ENCODE measurements at places on chromosomes 11 and 22.

DNA sequence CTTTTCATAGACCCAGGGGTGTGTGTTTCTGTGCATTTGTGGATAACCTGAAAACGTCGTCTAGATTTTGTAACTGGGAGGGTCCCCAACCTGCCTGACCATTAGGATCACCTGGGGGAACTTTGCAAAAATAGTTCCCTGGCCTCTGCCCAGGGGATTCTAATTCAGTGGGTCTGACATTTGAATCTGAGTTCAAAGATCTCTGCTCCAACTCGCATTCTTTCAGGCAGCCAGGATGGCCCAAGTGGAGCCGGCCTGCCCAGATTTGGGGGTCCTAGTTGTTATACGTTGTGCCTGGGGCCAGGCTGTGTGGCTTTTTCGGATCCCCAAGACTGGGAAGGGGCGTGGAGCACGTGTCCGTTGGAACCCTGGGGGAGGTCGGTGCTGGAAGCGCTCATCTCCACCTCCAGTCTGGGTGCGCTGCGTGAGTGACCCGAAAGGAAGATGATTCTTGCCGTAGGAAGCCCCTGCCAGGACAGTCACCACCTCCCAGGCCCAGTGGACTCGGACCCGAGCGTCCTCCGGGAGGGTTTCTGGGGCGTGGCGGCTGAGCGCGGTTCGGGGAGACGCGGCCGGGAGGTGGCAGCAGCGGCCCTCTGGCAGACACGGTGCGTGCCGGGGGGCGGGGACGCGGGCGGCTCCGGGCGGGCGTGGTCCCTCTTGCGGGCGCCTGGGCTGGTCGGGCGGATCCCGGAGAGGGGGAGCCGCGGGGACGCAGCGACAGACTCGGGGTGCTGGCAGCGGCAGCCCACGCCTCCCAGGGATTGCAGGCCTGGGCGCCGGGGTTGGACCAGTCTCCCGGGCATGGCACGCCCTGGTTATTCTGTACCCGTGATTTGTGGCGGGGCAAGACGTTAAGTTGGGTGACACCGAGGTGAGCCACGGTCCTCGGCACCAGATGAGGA, 29.2 kb upstream of the PLET1 start:
- no peak for DNase-seq

GRCh38 chr22:19193879-19194278, 15.3 kb upstream of the SLC25A1 start:
- no peak for DNase-seq

DNA sequence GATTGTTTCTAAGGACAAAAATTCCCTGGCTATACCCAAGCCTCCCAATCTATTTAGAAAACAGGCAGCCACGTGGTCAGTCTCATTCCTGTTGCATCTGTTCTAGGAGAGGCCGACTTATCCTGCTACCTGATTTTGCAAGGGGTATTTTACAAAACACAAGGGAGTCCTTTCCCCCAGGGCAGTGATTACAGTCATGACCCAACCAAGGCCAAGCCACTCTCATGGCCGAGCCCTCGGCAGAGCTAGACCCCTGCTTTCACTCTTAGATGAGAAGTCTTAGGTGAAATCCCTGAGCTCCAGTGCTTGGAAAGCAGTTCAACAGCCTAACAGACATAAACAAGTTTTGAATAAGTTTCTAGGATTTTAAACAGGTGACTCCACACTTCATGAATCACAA, 89.0 kb upstream of the PITPNB start:
- no peak for DNase-seq

- no peak for DNase-seq
Observed at GRCh38 chr11:8814923-8815240, 96.1 kb upstream of the AKIP1 start.

- no peak for DNase-seq
Observed at GRCh38 chr22:39526736-39527171, 5.8 kb downstream of the RPS19BP1 start.

DNA sequence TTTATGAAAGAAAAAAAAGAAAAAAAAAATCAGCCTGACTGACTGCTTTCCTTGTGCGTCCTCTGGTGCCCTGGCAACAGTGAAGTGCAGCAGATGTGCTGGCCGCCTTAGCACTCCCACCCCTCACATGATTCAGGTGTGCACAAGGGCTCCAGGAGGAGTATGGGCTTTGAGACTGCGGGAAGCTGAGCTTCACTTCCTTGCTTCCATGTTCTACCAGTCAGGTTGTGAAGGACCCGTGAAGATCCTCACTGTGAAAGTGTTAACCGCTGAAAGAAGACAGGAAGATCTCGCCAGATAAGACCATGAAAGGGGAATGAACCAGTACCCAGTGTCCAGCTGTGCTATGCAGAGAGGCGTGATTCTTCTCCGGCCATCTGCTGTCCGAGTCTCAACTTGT, 48.2 kb downstream of the HIRA start:
- no peak for DNase-seq

GRCh38 chr11:70089631-70090030, 11.5 kb downstream of the ANO1 start:
- no peak for DNase-seq

- no peak for DNase-seq
Observed at GRCh38 chr11:58011771-58012170, 11.9 kb upstream of the OR9Q1 start.

DNA sequence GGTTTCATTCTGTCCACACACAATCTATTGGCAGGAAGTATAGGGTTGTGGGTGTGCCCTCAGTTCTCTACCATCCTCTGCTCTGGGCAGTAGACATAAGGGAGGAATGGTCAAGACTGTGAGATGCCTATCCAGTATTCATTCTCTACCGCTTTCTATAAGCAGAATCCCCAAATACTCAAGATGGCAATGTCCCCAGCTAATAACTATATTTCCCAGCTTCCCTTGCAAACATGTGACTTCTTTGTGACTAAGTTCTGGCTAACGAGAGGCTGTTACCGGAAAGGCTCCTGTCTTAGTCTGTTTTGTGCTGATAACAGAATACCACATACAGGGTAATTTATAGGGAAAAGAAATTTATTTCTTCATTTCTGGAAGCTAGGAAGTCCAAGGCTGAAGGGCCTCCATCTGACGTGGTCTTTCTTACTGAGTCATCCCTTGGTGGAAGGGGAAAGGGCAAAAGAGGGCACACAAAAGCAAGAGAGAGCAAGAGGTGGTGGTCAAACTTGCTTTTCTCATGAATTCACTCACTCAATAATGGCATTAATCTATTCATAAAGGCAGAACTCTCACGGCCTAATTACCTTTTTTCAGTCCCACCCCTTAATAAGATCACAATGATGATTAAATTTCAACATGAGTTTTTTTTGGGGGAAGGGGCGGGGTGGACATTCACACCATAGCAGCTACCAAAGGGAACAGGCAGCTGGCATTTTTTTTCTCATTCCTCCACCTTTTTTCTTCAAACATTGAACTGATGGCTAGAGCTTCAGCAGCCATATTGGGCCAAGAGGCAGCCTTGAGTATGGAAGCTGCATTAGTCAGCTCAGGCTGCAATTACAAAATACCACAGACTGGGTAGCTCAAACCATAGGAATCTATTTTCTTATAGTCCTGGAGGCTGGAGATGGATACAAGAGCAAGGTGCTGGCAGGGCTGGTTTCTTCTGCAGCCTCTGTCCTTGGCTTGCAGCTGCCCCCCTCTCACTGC, 109.7 kb upstream of the OR9Q1 start:
- no peak for DNase-seq

GRCh38 chr22:36757668-36758211, 18.2 kb downstream of the IFT27 start:
- DNase-seq, result no peak

- no peak for DNase-seq
Observed at GRCh38 chr11:17960091-17960490, 52.8 kb downstream of the SERGEF start.

- DNase-seq, result no peak
Observed at GRCh38 chr11:64265176-64266160, 14.1 kb downstream of the PLCB3 start.

- no peak for DNase-seq
Observed at GRCh38 chr22:33819743-33820142, 100.5 kb downstream of the LARGE1 start.

- DNase-seq, result peak; percentile 42
Observed at GRCh38 chr22:41598081-41598480, 8.4 kb upstream of the PMM1 start.

DNA sequence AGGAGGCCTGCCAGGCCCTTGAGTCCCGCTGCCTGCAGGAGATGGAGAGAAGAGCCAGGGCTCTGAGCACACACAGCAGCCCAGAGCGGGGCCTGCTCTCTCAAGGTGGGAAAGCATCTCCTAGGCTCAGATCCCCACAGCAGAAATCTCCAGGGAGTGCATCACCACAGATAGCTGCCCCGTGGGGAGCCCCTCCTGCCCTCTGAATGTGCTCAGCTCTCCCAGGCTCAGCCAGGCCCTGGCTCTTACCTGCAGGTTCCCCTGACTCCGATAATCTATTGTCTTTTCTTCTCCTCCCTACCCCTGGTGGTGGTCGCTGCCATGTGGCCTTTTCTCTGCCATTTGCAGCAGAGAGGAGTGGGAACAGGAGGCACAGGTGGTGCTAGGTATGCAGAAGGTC, 49.9 kb downstream of the BTG4 start:
- DNase-seq, result no peak

DNA sequence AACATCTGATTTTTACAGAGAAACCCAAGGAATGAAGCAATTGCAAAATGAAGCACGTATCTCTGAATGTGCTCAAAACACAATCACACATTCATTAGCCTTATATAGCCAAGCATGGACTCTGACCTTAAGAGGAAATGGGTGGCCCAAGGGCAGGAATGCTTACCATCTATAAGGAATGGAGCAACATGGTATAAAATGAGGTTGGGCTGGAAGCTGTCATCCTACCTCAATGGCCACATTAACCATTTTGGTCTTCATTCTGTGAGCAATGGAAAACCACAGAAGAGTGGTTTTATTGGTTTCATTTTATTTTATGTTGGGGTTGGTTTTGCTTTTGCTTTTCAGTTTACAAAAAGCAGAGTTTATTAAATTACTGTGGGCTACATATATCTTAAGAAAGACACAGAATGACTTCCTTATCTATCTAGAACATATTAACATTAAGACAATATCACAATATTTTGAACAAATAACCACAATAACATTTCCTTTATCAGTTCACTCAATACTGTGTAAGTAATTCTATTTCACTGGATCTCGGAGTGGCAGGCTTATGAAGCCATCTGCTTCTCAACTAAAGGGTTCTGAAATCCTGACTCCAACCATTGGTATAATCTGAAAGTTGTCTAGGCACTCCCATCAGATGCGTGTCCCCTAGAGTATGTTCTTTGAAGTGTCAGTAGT, 10.8 kb upstream of the MS4A13 start:
- DNase-seq, result no peak

GRCh38 chr22:35065796-35066218, at the start of gene ISX:
TSS of gene ISX (plus strand) at chr22:35066158. CDS start at chr22:35067088, 930 bp downstream.
- DNase-seq, result no peak

GRCh38 chr22:41382098-41382578, 396 bp downstream of the TEF start:
- DNase-seq, result no peak

GRCh38 chr11:134334796-134335571, 3.2 kb downstream of the GLB1L2 start:
- DNase-seq, result no peak

- DNase-seq, result no peak
Observed at GRCh38 chr11:102456381-102456780, 3.8 kb upstream of the TMEM123 start.

GRCh38 chr11:114326776-114327175, 30.6 kb downstream of the NNMT start:
- DNase-seq, result no peak

GRCh38 chr11:2870460-2870859, 15.1 kb downstream of the CDKN1C start:
- no peak for DNase-seq

DNA sequence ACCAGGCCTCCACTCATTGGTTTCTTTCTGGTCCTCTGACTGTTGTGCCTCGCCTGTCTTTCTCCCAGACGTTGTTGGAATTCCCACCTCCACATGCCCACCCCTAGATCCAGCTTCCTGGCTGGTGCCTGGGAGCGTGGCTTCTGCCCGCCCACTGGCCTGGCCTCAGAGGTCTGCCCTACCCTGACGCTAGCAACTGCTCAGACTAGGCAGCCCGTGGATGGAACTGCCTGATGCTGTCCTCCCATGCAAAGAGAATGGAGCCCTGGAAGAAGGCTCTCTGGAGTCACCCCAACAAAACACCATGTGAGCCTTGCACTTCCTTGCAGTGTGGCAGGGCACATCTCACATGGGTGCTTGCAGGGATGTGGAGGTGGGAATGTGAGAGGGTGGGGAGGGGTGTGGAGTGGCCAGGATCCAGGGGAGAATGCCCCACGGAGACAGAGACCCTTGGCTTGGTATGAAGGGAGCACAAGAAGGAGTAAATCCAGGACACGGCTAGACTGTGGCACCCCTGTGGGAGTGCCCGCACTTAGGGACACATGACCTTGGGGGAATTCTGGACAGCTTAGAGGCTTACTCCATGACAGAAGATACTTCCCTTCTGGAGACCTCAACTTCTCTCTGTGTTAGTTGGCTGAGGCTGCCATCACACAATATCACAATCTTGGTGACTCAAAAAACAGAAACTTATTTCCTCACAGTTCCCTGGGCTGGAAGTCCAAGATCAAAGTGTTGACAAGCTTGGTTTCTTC, 22.5 kb upstream of the ADA2 start:
- DNase-seq, result no peak

- no peak for DNase-seq
Observed at GRCh38 chr11:61489833-61490721, 18.5 kb upstream of the LRRC10B start.

Measured in fibroblast of skin of left quadriceps (primary cell).